ENCODE measurements at places on chromosomes 1 and 21.

DNA sequence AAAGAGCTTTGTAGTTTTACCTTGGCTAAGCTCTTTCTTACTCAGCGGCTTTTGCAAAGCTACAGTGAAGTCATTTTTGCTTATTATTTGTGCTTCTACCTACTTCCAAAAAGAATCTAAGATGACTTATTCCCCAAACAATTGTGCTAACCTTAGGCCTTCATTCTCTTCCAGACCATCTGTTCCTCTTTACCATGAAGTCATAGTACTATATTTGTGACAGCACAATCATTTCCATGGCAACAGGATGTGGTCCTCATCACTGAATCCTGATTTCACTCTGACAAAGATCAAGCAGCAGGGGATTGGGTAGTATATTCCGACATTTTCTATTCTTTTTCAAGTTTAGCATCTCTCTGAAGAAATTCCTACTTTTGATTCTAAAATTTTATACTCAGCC, 24.8 kb upstream of the NMNAT2 start:
- no peak for DNase-seq

GRCh38 chr1:225733254-225733653, 44.4 kb upstream of the SRP9 start:
- no peak for DNase-seq

DNA sequence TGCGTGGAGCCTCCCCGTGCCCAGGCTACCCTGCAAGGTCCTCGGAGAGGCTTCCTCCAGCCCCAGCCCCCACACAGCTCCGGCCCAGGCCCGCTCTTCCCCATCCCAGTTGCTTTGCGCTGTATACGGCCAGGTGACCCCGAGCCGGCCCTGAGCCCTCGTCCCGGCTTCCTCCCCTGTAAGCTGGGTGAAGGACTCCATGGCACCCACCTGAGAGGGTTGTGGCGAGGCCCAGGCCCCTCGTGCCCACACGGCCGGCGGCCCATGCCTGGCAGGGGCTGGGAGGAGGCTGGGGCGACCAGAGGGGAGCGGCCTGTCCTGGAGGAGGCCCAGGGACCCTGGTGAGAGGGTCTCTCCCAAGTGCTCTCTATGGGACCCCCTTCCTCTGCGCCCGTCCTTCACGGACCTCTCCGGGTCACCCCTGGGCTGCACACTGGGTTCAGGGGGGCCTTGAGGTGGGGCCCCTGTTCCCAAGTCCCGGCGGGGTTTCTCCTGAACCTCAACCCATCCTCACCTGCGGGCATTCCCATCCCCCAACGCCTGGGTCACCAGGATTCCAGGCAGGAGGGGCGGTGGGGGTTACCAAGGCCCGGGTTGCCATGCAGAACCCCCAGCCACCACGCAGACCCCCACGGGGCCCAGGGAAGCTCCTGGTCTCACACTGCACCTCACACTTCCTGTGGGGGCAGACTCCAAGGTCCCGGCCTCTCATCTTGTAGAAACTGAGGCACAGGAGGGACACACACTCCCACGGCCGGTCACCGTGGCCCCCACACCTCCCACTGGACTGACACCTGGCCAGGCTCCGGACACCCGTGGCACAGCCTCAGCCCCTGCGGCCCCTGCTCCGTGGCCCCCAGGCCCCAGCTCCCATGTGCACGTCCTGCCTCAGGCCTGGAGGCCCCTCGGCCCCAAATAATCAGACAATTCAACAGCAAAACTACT, 25.2 kb downstream of the COL6A1 start:
- DNase-seq = peak; percentile 65

DNA sequence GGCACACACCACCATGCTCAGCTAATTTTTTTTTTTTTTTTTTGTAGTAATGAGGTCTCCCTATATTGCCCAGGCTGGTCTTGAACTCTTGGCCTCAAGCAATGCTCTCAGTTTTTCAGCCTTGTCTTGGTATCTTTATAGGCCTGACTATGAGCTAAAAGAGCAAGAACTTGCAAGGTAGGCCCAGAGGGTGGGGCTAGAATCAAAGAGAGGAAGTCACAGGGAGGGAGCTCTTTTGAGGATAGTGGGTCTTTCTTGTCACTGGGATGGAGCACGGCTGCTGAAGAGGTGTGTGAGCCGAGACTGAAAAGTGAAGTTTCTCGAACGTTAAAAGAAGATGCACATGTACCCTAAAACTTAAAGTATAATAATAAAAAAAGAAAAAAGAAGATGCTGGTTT, 260.0 kb upstream of the BEND5 start:
- no peak for DNase-seq

GRCh38 chr1:20073256-20073655, 3.3 kb downstream of the PLA2G5 start:
- DNase-seq = peak; percentile 36

GRCh38 chr1:232856541-232856940, 51.3 kb downstream of the MAP10 start:
- DNase-seq = no peak

GRCh38 chr1:99544328-99544727, 101.6 kb upstream of the PALMD start:
- no peak for DNase-seq

DNA sequence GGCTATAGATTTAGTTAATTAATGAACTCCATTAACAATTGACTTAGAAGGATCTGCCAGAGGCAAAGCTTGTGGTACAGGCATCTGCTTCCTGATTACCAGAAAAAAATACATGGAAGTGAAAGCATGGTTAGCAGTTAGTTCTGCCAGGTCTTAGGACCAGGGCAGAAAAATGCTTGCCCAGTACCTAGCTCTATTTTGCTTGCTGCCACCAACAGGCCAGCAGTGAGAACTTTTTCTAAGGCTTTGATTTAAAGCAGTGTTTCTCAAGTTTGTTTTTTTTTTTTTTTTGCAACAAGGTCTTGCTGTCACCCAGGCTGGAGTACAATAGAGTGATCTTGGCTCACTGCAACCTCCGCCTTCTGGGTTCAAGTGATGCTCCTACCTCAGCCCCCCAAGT, 16.4 kb upstream of the MTF1 start:
- DNase-seq = no peak

- DNase-seq = peak; percentile 90
Measured at GRCh38 chr1:8412183-8412831, 94.4 kb downstream of the SLC45A1 start.

GRCh38 chr1:84861516-84861915, 31.5 kb downstream of the LPAR3 start:
- DNase-seq = no peak

Measured in sigmoid colon (tissue), 7 donors.